Stimulated activated CD4-positive, alpha-beta T cell treated with anti-CD3 and anti-CD28 coated beads, Interleukin-2, amount 100 ng/mL, for 24 hours (primary cell): ENCODE measurements at places on chromosomes 13 and 19.
A peak's percentile ranks its signal among the peaks of the same experiment; 100 is the strongest.

DNA sequence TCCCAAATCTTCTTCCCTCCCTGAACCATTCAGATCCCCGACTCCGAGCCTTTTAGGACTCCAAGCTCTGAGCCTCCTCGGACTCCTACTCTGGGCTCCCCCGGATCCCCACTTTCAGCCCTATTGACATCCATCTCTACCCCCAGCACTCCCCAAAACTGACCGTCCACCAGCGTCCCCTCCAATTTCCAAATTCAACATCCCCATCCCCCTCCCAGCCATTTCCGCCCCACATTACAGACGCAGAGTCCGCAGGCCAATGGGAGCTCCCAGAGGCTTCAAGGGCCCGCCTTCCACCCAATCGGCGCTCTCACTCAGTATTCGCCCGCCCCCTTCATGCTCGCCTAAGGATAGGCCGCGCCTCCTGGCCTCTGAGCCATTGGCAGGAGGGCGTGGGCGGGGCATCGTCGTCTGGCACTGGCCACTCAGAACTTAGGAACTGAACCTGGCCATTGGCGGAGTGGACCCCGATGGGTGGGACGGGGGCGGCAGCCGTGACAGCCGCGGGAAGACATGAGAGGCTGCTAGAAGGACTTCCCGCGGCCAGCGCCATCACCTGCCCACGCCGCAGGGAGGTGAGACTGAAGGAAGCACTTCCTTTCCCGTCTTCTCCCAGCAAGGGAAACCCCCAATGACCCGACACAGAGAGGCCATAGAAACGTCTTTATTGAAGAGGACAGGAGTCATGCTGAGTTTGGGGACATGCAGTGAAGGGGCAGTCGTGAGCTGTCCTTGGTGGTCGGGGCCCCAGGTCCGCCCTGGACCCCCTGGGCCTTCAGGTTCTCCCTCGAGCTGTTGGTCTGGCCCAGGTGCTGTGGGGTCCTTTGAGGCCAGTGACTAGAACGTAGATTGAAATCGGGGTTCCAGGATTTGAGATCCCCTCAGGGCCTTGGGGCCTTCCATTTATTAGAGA lies at the start of gene ALKBH6:
Gene ALKBH6, minus strand, starts transcription at position 202 of the 913 bp plus-strand sequence. CDS start 816 bp downstream, outside the sequence.
- DNase-seq: peak; percentile 100

GRCh38 chr13:110129076-110129475 lies 177.9 kb downstream of the COL4A1 start:
- no peak for DNase-seq

GRCh38 chr13:95642999-95643398 lies 1.5 kb downstream of the DZIP1 start:
- DNase-seq: no peak

- no peak for DNase-seq
Observed at GRCh38 chr19:13014101-13014920, 19.0 kb downstream of the NFIX start.

DNA sequence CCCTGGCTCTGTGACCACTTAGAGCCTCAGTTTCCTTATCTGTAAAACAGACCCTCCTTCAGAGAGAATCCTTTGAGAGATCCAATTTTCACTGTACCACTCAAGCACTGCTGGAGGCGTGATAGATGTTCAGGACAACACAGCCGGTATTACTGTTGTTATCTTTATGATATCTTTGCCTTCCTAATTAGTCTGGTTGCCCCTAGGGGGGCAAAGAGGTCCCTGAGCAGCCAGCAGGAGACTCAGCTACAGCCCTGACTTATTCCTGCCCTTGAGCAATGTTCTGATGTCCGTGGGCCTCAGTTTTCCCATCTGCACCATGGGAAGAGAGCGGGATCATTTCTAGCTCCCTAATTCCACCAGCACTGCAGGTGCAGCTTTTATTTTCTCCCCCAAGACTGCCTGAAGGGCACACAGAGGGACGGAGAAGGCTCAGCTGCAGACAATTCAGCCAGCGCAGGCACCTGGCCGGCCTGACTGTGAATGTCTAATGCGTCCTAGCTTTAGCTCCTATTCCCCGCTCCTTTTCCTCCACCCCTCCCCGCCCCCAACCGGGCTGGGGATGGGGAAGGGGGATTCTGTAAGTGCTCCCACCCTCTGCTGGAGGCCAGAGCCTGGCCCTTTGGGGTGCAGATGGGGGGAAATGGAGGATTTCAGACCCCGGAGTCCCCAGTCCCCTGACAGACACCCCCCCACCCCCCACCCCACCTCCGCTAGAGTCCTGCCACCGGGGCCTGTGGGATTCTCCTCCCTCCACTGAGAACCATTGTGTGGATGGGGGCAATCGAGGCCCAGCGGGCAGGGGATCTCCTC lies 16.2 kb downstream of the TLE5 start:
- no peak for DNase-seq

DNA sequence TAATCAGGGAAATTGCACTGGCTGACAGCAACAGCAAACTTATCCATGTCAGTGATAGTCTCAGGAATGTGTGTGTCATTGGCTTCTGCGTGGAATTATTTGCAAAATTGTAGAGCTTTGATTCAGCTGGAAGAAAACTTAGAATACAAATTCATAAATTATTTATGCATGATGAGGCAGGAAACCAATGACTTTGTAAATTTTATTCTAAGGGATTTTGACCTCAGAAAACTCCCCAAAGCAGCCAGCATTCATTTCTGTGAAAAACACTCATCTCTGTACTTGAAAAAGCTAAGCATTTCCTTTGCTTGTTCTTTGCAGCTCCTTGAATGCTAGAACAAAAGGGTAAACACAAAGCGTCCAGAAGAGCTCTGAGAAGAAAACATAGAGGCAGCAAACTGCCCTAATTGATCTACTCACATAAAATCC lies 162.4 kb downstream of the DCT start:
- no peak for DNase-seq

DNA sequence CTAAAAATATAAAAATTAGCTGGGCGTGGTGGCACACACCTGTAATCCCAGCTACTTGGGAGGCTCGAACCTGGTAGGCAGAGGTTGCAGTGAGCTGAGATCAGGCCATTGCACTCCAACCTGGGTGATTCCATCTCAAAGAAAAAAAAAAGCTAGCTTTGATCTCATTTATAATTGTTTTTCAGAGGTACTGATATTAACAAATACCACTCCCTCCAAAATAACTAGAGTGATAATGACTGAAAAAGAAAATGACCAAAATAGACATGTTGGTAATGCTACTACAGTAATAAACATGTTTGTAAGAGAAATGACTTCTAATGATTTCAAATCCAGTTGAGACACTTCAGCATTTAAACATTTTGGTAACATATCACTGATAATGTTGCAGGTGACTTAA lies 13.0 kb downstream of the PDCD5 start:
- DNase-seq: no peak

- no peak for DNase-seq
Observed at GRCh38 chr19:32566246-32566830, 14.7 kb upstream of the PDCD5 start.

DNA sequence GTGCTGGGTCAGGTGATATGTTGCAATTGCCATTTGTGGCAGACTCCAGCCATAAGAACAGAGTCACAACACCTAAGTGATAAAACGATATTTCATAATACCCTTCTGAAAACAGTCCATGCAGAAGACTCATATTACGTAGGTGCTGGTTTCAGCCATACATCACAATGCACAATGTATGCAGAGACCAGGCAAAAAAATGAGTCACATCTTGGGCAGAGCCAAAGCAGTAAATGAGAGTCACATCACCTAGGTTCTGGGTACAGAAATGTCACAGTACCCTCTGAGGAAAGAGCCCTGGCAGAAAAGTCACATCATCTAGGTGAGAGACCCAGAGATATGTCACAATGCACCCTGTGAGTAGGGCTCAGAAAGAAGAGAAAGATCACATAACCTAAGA lies 125.2 kb upstream of the ZNF91 start:
- no peak for DNase-seq

DNA sequence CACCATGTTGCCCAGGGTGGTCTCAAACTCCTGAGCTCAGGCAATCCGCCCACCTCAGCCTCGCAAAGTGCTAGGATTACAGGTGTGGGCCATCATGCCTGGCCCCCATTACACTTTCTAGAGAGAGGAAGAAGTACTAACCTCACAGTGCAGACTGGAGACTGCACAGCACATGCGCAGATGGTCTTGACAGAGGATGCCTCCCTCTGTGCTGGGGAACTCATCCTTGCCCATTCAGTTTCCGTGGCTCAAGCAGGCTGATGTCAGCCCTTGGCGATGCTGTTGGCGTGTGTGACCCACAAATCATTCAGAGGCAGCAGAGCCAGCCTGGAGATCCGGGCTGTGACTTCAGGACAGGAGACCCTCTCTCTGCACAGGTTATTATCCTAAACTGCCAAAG lies 14.6 kb upstream of the FFAR2 start:
- DNase-seq: no peak

GRCh38 chr13:71459708-71460107 lies 407.3 kb downstream of the DACH1 start:
- DNase-seq: no peak

DNA sequence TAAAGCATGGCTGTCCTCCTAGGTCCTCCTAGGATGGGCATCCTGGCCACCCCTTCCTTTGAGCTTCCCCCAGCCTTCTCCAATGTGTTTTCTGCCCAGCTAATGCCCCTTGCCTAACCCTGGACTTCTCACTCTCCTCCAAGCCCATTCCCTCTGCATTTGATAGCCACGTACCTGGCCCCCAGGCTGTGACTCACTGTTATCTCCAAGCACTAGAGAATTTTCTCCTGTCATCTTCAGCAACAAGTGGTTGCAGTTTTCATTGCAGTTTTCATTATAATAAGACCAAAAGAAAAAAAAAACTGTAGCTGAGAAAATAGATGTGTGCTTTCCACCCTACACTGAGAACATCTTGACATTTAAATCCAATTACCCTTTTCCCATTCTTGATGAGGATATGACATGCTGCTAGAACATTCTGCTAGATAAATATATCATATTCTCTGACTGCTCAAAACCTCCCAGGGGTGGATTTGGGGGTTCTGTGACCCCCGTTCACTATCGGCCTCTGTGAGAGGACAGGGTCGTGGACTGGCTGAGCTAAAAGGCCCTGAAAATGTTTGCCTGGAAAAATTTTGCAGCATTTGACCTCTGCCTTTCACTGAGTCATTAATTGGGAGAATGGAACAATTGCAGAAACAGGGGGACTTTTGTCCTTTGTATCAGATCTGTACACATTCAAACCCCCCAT lies 58.8 kb upstream of the KCTD15 start:
- DNase-seq: no peak
